Liver (tissue), 10 donors: ENCODE measurements at places on chromosomes 16 and 17.

DNA sequence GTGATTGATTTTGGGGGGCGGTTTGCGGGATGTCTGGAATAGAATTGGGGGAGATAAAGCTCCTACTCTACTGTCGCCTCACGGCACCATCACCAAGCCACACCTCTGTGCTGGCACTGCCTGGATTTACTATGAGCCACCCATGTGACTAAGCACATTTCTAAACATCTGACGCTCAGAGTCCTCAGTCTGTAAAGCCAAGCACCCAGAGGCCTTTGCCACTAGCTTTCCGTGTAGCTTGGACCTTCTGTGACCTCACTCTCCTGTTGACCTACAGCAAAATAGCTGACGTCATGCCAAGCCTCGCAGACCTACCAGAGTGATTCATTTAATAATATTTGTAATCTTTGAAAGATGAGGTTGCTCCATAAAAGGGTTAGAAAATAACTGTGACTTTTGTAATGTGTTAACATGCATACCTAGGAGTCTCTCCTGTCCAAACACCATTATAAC lies 38.5 kb upstream of the MYOCD start:
- no peaks in the 10 kb centered on the region for H3K4me1 ChIP-seq
- no peak overlapping the region for H3K4me3 ChIP-seq
- H3K27ac ChIP-seq = no peak overlapping the region
- H3K27me3 ChIP-seq = no peaks in the 10 kb centered on the region
- no peaks in the 10 kb centered on the region for H3K36me3 ChIP-seq
- DNase-seq = no peak

- peak within 1 kb of the TSS; percentile 84 for H3K27ac ChIP-seq
- no peaks in the 10 kb centered on the region for H3K27me3 ChIP-seq
- H3K4me1 ChIP-seq = peaks cover 26% of the 10 kb centered on the region
- H3K4me3 ChIP-seq = peak within 1 kb of the TSS; percentile 53
These were observed at the start of gene SULT1A1 for GRCh38 chr16:28609631-28610594. TSS of gene SULT1A1 (minus strand) at chr16:28610044. CDS start at chr16:28608855, 1,189 bp downstream.

DNA sequence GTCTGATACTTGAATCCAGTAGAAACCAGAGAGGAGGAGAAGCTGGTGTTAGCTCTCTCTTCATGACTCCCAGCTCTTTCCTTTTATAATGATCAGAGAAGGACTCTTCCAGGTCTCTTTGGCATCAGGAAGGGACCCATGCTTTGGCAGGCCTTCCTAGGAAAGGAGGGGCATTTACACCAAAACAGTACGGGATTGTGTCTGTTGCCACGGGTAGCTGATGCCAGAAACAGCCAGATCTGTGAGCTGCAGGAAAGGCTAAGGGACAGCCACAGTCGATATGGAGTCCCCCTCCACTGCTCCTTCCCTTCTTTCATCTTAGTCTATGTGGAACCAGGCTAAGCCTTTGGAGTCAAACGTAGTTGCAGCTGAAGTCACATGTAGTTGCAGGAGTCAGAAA lies 9.3 kb downstream of the CEP295NL start:
- no peak overlapping the region for H3K27ac ChIP-seq
- H3K4me3 ChIP-seq = no peak overlapping the region
- H3K36me3 ChIP-seq = no peaks in the 10 kb centered on the region
- DNase-seq = no peak
- H3K27me3 ChIP-seq = no peaks in the 10 kb centered on the region

- H3K4me3 ChIP-seq = no peak overlapping the region
- H3K36me3 ChIP-seq = no peaks in the 10 kb centered on the region
- peaks cover 3% of the 10 kb centered on the region for H3K4me1 ChIP-seq
- no peak for DNase-seq
These were observed 3.0 kb downstream of the PECAM1 start for GRCh38 chr17:64387545-64388171.

DNA sequence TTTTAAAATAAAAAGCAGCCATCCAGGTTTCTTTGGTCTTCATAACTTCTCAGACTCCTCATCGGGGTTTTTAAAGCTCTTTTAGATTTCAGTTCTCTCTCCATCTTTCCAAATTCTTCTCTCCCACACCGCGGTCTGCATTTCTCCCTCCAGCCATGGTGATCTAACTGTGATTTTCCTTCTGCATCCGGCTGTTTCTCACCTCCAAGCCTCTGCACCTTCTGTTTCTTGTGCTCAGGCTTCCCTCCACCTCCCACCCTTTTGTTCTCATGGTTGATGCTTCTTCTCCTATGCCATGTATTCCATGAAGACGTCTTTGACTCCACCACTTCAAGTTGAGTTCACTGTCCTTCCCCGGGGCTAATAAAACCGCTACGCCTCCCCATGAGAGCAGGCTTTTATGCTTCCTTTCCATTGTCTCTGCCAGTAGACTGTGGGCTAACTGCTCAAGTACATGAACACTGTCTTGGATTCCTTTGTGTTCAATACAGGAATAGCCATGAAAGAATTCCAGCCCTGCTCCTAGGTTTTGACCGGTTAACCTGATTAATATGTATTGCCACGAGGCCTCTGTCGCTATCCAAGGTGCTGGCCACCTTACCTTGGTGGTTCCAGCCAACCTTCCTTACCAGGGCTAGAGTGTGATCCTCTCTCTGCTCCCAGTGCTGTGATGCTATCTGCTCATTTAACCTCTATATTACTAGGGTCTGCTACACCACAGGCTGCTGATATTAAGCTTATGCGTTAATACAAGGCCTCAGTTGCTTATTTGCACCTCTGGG lies 625.1 kb downstream of the HS3ST4 start:
- no peaks in the 10 kb centered on the region for H3K4me1 ChIP-seq
- no peak overlapping the region for H3K27ac ChIP-seq
- H3K4me3 ChIP-seq = no peak overlapping the region
- DNase-seq = no peak
- H3K36me3 ChIP-seq = no peaks in the 10 kb centered on the region
- H3K27me3 ChIP-seq = no peaks in the 10 kb centered on the region

DNA sequence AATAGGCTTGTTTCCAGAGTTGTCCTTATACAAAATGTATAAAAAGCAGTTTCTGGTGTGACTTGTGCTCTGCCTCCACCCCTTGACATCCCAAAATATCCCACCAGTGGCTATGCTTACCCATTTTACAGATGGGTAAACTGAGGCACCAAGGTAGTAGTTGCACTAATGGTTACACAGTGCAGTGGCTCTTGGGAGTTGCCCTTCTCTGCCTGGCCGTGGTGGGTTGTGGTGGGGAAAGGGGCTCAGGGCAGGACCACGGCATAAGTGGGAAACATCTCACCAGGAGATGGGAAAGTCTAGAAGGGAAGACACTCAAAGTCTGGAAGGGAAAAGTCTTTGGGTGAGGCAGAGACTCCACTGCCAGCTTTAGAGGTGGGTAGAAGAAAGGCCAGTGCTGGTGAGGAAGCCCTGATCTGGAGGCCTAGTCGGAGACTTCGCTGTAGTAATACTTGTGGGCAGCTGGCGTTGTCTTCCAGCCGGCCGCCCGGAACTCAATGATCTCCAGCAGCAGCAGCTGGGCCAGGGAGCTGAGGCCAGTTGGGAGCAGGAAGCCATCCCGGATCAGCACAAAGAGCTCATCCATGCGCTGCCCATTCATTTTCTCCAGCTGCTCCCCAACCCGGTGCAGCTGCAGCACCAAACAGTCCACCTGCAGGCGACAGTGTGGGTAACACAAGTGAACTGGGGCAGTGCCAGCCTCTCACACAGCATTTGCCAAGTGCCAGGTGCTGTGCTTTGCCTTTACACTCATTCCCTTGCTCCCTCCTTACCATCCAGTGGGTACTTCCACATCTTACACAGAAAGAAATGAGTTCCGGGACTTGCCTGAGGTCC lies 4.5 kb downstream of the MIF4GD start:
- no peak for DNase-seq
- peaks cover 2% of the 10 kb centered on the region for H3K4me1 ChIP-seq
- H3K4me3 ChIP-seq = no peak overlapping the region
- peaks cover 20% of the 10 kb centered on the region for H3K36me3 ChIP-seq
- no peak overlapping the region for H3K27ac ChIP-seq

DNA sequence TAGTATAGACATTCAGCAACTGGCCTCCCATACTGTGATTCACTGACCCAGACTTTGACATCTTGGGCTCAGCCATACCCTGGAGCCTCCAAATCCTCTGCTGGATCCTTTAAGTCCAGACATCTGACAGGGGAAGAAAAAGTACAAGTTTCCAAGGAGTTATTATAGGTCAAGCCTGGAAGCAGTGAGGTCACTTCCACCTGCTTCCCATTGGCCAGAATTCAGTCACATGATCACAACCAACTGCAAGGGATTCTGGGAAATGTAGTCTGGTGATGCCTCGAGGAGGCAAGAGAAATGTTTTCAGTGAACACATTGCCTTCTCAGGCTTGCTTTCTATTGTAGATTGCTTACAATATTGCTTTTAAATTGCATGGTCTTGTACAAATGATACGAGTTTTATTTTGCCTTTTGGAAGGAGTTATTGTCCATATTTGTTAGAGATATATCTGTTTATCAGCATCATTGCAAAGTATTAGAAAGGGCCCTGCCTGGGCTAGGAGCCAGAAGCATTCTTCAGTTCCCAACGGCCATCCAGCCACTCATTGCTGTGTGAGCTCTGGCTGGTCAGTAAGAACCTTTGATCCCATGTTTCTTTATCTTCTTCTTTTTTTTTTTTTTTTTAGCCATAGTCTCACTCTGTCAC lies 696.9 kb downstream of the WWOX start:
- H3K4me1 ChIP-seq = no peaks in the 10 kb centered on the region
- H3K36me3 ChIP-seq = no peaks in the 10 kb centered on the region
- no peak overlapping the region for H3K27ac ChIP-seq
- no peaks in the 10 kb centered on the region for H3K27me3 ChIP-seq
- DNase-seq = peak; percentile 56
